H9 (cell line): ENCODE measurements at places on chromosomes 2 and 18.

- peak; percentile 63 for DNase-seq
These were observed 6.0 kb upstream of the LIMS2 start for GRCh38 chr2:127681288-127681804.

- DNase-seq = no peak
These were observed 120.3 kb upstream of the CAPN13 start for GRCh38 chr2:30927465-30928075.

DNA sequence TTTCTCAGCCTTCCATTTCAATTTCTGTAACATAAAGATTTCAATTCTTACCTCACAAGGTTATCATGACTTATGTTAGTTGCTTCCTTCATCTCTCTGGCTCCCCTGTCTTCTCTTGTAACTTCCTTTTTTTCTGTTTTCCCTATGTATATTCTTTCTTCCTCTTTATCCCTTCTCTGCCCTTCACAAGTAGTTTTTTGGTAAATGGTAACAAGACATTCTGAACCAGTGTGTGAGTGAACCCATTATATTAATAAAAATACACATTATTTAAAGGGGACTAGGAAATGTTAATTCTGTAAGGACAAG, 8.4 kb downstream of the ACSL3 start:
- DNase-seq = no peak

GRCh38 chr18:46917803-46918600, 600 bp downstream of the KATNAL2 start:
- peak; percentile 85 for DNase-seq

DNA sequence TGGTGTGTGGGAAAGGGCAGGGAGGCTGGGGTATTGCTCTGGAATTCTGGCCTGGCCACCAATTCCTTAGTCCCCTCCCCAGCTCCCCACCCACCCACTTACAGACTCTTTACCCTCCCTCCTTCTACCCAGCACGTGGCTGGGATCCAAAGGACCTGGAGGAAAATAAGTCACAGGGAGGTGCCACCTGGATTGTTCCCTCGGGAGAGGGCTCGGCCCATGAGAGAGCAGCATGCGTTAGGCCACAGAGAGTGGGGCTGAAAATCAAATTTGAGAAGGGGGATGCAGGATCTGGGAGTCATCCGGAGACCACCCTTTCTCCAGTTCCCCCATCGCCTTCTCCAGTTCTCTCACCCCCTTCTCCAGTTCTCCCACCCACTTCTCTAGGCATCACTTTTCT, 3.0 kb downstream of the ASPRV1 start:
- DNase-seq = peak; percentile 10

GRCh38 chr2:121976926-121977325, 221.5 kb downstream of the TSN start:
- DNase-seq = no peak

DNA sequence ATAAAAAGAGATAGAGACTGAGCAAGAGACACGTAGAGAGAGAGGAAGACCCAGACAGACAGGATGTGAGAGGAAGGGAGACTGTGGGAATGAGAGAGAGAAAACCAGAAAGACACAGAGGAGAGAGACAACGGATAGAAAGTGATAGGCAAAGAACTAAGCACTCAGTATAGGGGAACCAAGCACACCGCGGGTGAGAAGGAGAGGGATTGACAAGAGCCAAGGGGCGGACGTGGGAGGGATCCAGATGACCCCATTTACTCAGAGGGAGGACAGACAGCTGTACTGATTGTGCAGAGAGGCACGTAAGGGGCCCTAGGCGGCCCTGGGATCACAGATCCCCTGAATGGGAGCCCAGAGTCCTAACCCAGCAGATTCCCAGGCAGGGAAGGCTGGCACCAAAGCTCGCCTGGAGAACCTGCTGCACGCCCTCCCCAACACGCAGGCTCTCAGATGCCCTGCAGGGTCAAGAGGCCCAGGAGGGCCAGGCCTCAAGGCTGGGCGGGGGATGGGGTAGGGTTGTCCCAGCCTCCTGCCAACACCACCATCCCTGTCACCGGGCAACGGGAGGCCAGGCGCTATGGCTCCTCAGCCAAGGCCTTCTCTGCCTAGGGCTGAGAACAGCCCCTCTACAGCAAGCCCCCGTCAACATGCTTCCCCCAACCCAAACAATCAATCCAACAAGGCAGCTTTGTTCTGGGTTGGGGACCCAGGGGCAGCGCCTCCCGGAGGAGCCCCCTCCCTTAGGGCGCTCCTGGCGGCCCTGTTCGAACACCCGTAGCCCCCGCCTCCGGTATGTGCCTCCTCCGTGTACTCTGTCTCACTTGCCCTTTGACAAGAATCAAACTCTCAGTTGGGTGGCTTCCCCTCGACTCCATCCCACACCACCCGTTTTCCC, 579 bp downstream of the LOXL3 start:
- peak; percentile 65 for DNase-seq

DNA sequence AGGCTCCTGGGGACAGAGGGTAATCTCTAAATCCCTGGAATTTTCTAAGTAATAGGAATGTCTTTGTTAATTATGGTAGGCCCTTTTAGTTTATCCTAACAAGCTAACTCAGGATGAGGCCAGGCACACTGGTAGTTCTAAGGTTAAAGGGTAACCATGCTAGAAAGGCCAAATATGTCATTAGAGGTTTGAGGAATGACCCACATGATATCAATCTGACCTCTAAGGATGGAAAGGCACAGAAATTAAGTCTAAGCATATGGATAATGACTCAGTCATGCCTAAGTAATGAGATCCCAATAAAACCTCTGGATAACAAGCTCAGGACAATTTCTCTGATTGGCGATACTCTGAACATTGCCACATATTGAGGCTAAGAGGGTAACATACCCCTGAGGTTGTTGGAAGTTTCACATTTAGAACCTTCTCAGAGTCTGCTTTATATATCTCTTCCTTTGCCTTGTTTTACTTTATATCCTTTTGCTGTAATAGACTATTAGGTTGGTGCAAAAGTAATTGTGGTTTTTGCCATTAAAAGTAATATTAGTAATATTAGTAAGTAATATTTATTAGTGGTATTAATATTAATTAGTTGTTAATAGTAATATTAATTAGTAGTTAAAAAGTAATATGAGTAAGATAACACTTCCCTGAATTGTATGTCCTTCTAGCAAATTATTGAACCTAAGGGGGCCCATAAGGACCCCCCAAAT, 806.3 kb upstream of the GCFC2 start:
- no peak for DNase-seq

- DNase-seq = no peak
These were observed 84.6 kb downstream of the SLC66A3 start for GRCh38 chr2:11239666-11240462.

DNA sequence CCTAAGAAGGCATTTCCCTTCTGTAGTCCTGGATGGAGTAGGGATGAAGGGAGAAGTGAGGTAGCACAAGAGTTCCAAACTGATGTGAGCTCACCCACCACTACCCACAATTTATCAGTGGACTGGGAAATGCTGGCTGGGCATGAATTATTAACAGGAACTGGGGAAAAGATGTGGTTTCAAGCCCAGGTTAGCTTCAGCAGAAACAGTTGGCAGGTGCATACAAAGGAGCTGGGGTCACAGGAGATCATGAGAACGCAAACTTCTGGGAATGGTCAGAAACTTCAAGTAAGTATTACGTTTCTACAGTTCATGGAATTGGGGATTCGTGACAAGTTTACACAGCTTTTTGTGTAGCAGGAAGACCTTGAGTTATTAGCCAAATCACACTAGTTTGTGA, 5.4 kb downstream of the CCDC141 start:
- DNase-seq = no peak

GRCh38 chr2:79000008-79000576, 25.4 kb upstream of the REG3G start:
- no peak for DNase-seq

DNA sequence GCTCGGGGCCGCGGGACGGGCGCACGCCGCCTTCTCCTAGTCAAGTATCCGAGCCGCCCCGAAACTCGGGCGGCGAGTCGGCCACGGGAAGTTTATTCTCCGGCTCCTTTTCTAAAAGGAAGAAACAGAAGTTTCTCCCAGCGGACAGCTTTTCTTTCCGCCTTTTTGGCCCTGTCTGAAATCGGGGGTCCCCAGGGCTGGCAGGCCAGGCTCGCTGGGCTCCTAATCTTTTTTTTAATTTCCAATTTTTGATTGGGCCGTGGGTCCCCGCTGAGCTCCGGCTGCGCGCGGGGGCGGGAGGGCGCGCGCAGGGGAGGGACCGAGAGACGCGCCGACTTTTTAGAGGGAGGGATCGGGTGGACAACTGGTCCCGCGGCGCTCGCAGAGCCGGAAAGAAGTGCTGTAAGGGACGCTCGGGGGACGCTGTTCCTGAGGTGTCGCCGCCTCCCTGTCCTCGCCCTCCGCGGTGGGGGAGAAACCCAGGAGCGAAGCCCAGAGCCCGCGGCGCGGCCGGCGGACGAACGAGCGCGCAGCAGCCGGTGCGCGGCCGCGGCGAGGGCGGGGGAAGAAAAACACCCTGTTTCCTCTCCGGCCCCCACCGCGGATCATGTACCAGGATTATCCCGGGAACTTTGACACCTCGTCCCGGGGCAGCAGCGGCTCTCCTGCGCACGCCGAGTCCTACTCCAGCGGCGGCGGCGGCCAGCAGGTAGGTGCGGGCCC, 617 bp downstream of the FOSL2 start:
- no peak for DNase-seq
